ENCODE measurements at places on chromosomes 1 and 21.

- DNase-seq: peak; percentile 8
These were observed 1.8 kb downstream of the SPRR1B start for GRCh38 chr1:153032677-153033308.

- DNase-seq: no peak
These were observed 1245.1 kb upstream of the ADGRL4 start for GRCh38 chr1:80251591-80251990.

DNA sequence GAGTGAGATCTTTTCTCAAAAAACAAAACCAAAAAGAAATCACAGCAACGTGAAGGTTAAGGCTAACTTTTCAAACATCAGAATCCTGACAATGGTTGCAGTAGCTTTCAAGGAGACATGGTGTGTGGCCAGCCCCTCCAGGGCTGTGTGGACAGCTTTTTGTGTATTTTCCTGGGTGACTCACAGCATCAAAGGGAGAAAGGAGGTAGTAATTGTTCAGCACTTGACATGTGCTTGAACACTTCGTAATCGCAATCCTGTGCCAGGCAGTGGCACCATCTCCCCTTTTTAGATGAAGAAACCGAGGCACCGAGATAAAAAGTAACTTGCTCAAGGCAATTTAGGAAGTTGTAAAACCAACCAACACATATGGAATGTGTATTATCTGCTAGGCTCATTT lies 10.3 kb downstream of the NBL1 start:
- no peak for DNase-seq

- no peak for DNase-seq
These were observed 80.6 kb downstream of the DSCAM start for GRCh38 chr21:40766381-40766780.

- DNase-seq: no peak
These were observed 14.4 kb upstream of the PPP1R15B start for GRCh38 chr1:204426035-204426436.

DNA sequence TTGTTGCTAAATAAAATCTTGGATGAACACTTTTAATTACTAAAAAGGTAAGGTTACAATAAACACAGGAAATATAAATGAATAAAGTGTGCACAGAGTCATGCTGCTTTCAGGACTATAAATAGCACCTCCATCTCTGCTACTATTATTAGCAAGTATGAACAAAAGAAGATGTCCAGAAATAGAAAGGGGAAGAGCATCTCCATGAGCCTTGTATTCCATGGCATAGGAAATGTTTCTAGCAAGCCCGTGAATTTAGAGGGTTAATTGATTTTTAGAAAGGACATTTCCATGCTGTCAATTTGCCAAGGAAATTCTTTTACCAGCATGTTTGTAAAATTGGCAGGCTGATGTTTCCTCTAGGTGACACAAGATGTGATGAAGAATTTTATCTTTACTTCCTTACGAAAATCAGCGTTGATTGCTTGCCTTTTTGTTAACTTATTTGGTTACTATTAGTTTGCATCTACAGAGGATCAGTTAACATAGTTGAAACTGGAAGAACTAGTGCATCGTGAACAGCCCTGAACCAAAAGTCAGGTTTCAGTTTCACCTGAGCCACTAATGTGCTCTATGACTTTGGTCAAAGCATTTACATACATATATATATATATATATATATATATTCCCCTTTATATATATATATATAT lies 45.3 kb downstream of the NR5A2 start:
- no peak for DNase-seq

DNA sequence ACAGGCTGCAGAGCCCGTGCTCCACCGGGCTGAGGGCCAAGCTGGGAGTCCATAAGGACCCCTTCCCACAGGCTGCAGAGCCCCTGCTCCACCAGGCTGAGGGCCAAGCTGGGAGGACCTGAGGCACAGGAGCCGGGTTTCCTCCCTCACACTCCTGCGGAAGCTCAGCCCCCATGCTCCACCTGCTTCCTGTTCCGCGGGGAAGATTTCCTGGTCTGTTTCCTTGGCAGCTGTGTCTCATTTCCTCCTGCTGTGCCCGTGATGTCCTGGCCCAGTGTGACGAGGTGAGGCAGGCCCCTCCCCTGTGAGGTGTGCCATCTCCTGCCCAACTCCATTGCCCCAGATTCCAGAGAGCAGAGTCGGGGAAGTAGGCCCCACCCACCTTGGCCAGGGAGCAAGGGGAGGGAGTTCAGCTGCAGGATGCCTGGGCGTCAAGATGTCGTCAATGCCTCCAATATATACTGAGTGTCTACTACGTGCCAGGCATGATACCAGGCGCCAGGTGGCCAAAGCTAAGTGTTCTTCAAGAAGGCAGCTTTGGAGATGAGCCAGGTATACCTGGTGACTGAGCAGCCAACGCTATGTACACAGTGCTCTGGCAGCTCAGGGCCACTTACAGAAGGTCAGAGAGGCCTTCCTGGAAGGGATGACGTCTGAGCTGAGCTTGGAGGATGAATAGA lies 58.8 kb downstream of the NAV1 start:
- no peak for DNase-seq

GRCh38 chr1:8572106-8572505 lies 245.3 kb downstream of the RERE start:
- DNase-seq: no peak

DNA sequence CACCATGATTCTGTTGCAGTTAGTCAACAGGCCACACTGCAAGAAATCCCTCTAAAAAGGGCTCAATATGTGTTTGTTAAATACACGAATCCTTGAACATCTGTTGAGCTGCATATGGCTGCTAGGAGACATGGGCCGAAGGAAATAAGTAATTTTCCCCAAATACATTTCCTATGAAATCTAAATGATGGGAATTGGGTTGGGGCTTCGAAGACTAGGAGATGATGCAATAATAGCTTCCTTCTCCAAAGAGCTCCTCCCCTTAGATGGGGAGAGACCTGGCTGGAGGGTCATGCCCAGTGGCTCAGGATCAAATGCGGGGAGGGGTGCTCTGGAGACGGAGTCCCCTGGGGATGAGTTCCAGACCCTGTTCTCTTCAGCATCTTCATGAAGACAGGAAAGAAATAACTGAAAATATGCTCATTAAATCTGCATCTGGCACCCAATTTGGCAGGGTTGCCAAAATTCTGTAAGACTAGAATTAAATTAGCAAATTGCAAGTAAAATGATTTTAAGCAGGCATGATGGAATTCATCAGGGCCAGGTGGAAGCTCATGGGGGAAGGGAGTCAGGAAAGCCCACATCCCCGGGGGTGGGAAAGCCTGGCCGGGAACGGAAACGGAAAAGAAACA lies 165.0 kb upstream of the EDN2 start:
- DNase-seq: no peak

Measured in posterior cingulate gyrus (tissue), 11 donors.